ENCODE measurements at places on chromosomes 12 and 14.

- DNase-seq = no peak
Measured at GRCh38 chr12:58925111-58925611, 4.9 kb upstream of the LRIG3 start.

DNA sequence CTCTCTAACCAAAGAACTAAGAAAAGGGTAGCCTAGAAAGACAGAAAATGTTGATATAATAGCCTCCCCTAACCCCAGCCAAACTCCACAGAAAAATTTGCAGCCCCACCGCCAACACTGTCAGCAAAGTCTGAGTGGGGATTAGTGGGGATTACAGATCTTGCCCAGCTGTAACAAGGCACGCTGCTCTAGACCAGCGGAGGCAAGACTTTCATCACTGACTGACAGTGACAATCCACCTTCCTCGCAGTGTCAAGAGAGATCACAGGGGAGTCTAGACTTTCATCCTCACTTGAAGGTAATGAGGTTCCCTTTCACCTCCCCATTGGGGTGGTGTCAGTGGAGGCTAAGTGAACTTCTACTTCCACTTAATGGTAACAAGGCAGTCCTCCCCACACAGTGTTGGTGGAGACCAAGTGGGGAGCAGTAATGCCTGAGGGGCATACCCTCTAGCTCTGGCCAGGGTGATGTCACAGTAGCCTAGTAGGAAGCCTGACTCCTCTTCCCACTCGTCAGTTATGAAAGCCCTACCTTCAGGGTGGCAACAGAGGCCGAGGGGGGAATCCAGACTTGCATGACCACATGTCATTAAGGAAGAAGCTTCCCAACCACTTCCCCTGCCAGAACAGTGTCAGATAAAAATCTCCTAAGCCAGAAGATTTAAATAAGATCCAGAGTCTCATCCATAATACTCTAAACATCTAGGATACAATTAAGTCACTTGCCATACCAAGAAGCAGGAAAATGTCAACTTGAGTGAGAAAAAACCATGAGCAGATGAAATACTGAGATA is 91.7 kb upstream of the RASSF8 start:
- peak; percentile 83 for DNase-seq

- DNase-seq = no peak
Measured at GRCh38 chr12:86698641-86698980, 442.4 kb upstream of the MGAT4C start.

DNA sequence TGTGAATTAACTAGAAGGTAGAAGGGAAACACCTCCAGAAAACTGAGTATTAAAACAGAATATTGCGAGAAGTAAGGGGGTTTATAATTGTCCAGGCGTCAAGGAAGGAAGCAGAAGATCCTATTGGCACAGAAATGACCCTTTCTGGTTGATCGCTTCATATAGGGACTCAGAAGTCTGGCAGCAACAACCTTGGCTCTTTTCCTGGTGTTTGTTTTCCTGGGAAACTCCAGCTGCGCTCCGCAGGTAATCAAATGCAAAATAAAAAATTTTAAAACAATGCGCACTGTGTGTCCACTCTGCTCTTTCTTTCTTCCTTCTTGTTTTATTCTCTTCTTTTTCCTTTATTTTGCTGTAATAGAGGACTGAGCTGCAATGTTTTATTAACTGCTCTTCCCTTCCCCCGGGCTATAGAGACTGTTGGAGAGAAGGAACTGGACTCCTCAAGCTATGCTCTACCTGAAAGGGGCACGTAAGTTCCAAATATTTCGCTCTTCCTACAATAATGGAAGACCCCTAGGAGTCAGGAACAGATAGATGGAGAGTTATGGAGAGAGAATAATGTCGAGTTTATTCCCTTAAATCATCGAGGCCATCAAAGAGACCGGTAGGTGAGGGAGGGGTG is 737 bp downstream of the SPX start:
- no peak for DNase-seq

- no peak for DNase-seq
Measured at GRCh38 chr12:54197431-54197909, 8.7 kb upstream of the SMUG1 start.

DNA sequence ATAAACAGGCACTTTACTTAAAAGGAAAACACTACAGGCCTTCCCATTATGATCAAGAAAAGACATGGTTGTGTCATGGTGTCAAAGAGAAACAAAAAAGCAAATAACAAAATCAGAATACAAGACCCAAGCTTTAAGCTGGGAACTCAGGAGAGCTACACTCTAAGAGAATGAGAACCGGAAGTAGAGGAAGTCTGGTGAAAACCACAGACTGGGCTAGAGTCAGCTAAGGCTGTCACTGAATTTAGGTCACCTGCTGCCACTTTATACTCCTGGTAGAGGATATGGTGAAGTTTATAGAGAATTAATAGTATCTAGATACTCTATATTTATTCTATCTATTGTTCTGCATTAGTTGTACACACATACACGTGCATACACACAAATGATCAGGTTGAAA is 971.7 kb downstream of the FLRT2 start:
- DNase-seq = no peak

GRCh38 chr14:71289536-71289935 is 382.3 kb downstream of the PCNX1 start:
- DNase-seq = no peak

- DNase-seq = peak; percentile 84
Measured at GRCh38 chr12:6430124-6430989, 14.4 kb upstream of the CD27 start.

- peak; percentile 92 for DNase-seq
Measured at GRCh38 chr14:94392510-94392935, 4.1 kb upstream of the SERPINA1 start.

DNA sequence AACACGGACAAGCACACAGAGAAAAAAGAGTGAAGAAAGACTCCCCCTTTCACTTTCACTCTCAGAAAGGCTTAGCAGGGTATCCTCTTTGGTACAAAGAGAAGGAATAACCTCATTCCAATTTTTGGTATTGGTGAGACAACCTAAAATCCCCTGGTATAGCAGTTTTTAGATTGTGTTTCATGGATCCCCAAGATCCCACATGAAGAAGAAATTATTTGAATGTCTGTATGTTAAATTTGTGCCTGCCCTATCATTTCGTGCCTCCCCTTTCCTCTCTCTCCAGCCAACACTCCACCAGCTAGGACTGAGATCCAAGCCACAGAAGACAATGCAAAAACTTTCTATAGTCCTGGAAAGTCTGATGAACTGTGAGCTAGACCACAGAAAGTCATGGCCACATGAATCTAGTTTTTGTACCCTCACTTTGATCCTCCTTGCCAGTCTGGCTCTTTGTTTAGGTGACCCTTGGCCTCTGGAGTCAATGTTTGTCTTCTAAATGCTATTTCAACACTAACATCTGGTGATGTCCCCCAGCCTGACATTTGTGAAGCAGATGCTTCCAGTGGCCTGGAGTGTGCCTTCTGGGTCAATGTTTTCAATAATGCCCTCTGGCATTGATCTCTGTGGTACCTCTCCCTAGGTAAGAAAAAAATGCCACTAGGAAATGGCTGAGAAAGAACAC is 181.9 kb upstream of the BMP4 start:
- DNase-seq = no peak

DNA sequence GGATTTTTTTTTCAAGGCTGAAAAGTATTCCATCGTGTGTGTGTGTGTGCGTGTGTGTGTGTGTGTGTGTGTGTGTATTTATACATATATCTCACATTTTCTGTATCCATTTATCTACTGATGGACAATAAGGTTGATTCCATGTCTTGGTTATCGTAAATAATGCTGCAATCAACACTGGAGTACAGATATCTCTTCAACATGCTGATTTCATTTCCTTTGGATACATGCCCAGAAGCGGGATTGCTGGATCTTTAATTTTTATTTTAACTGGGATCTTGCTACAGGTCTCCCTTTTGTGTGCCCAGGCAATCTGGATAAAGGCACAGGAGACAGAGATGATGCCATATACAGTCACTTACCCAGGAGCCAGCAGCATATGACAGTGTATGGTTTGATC is 338.1 kb downstream of the SOX5 start:
- no peak for DNase-seq

- no peak for DNase-seq
Measured at GRCh38 chr12:30048371-30048770, 264.6 kb upstream of the TMTC1 start.

DNA sequence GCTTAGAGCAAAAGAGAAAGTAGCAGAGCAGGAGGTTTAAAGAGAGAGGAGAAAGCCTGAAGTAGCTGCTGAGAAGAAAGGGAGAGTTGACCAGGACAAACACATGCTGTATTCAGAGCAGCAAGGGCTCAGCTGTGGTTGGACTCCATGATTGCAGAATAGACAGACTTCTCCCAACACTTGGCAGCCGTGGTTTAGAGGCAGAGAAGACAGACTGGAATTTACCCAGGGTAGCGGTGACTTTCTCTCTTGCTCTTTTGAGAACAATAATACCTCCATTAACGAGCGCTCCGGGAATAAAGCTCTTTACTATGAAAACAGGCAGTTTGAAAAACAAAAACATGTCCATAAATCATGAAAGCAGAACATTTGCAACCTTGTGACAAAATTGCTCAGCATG is 21.4 kb upstream of the IGF1 start:
- no peak for DNase-seq

DNA sequence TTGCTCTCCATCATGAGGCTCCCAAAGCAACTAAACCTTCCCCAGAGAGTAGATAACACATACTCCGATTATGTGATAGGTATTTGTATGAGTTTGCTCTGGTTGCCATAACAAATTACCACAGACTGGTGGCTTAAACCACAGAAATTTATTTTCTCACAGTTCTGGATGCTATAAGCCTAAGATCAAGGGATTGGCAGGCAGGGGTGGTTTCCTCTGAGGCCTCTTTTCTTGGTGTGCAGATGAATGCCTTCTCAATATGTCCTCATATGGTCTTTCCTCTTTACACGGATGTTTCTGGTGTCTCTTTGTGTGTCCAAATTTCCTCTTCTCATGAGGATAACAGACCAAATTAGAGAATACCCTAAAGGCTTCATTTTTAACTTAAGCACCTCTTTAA is 285.8 kb upstream of the GRIP1 start:
- DNase-seq = no peak

- peak; percentile 82 for DNase-seq
Measured at GRCh38 chr12:47904713-47905709, at the start of gene VDR. Gene VDR, minus strand, starts transcription at chr12:47904994. Its CDS starts 25,881 bp downstream, at chr12:47879113.

DNA sequence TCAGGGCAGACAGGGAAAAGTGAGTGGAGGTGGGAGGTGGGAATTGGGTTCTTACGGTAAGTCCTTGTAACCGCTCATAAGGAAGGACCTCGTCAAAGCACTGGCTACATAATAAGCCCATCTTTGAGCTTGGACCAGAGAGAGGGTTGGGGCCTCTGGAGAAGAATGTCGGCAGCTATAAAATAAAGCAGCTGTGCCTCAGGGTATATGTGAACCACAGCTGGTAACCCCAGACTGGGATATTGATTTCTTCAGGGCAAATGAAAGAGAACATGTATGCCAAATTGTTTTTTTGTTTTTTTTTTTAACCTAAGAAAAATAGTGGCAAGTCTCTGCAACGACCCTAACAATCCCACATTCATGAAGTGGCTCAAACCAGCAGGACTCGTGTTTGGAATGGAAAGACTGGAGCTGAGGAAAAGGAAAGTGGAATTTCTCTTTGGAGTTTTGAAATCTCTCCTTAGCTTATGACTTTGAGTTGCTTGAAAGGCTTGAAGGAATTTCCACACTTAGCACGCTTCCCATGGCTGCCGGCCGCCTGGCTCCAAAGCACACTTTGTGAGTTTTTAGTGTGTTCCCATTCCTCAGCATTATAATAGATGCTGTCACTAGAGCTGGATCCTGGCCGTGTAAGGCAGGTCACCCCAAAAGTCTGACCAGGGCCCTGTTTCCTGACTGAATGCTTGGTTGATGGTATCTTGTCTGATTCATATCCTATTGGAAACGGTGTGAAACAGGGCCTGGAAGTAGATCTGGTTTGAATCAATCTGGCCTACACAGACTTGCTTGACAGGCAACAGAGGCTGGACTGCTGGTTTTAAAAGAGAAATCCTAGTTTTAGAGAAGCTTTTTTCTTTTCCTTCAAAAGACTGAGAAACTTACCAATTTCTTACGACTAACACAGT is 244.7 kb downstream of the MSRB3 start:
- no peak for DNase-seq

GRCh38 chr12:26101763-26102162 is 23.1 kb downstream of the BHLHE41 start:
- peak; percentile 67 for DNase-seq

- DNase-seq = no peak
Measured at GRCh38 chr12:9794484-9795093, 32.7 kb upstream of the KLRF1 start.

DNA sequence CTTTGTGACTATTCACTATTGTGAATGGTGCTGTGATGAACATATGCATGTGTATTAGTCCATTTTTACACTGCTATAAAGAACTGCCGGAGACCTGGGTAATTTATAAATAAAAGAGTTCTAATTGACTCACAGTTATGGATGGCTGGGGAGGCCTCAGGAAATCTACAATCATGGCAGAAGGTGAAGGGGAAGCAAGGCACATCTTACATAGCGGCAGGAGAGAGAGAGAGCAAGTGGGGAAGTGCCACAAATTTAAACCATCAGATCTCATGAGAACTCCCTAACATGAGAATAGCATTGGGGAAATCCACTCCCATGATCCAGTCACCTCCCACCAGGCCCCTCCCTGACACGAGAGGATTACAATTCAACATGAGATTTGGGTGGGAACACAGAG is 90.8 kb downstream of the ATP23 start:
- DNase-seq = no peak
